ENCODE measurements at places on chromosomes 4 and X. TPM values are rescaled to one million over a fixed set of nuclear protein-coding genes. Genes with fewer than 3 reads are reported as not detected.

DNA sequence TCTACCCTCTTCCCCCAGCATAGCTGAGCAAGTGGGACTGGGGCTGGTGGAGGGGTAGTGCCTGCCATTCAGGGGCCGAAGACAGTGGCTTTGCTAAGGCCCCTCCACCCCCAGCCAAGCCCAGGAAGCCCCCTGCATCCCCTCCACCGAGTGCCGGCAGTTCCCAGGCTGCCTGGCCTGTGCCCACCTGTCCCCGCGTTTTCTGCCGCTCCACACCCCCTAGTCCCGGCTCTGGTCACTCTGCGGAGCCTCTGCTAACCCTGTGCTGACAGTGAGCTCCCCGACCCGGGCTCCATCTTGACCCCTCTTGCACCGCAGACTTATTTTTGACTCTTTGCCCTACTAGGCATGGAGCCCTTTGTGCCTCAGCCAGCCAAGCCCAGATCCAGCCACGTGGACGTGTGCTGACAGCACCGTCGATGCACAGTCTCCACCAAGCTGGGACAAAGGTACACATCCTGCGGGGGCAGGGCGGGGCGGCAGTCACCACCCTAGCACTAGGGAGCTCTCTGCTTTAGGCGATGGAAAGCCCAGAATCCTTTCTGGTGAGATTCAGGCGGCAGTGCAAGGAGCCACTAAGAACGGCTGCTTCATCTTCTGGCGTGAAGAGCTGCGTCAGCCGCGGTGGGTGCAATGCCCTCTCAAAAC, 96.6 kb downstream of the PHKA2 start:
- no peaks in the 10 kb centered on the region for H3K36me3 ChIP-seq
- no peaks in the 10 kb centered on the region for H3K27me3 ChIP-seq
- peak overlapping the region; percentile 87 for H3K27ac ChIP-seq
- H3K4me3 ChIP-seq, result no peak overlapping the region
- DNase-seq, result no peak
- H3K4me1 ChIP-seq, result no peaks in the 10 kb centered on the region

GRCh38 chrX:24646745-24647182, 383 bp downstream of the PCYT1B start:
- peak overlapping the region; percentile 33 for H3K4me3 ChIP-seq
- H3K36me3 ChIP-seq, result no peaks in the 10 kb centered on the region
- H3K27me3 ChIP-seq, result no peaks in the 10 kb centered on the region
- H3K4me1 ChIP-seq, result no peaks in the 10 kb centered on the region

DNA sequence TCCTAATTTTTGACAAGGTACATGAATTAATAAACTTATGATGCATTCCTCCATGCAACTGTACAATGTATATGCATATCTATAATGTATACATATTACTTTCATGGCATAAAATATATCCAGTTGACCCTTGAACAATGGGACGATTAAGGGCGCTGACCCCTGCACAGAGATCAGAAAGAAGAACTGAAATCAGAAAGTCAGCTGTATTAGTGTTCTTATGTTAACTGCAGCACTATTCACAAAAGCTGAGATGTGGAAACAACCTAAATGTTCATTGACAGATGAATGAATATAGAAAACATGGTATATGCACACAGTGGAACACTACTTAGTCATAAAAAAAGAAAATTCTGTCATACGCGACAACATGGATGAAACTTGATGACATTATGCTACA, 457.1 kb downstream of the GBA3 start:
- H3K27ac ChIP-seq, result no peak overlapping the region
- H3K27me3 ChIP-seq, result no peaks in the 10 kb centered on the region
- H3K4me3 ChIP-seq, result no peak overlapping the region
- no peaks in the 10 kb centered on the region for H3K36me3 ChIP-seq
- no peaks in the 10 kb centered on the region for H3K4me1 ChIP-seq
- DNase-seq, result no peak

TLR6 gene
- total RNA-seq, result 3.1 TPM

DNA sequence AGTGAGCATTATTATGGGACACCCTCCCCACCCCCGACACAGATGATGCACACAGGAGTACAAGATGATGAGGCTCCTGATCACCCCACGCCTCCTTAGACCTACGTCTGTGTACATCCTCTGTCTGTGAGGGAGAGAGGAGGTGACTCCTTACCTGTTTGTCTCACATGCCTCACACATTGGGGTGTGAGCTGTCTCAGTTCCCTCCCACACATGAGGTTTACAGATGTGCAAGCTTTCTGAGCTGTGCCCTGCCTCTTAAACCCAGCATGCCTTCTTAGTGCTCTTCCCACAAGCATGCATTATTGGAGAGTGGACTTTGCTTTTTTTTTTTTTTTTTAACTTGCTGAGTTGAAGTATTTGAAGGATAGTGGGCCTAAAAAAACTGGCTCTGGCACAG, 76.7 kb downstream of the CLCN5 start:
- H3K27ac ChIP-seq, result no peak overlapping the region
- H3K27me3 ChIP-seq, result no peaks in the 10 kb centered on the region
- H3K4me1 ChIP-seq, result no peaks in the 10 kb centered on the region
- H3K4me3 ChIP-seq, result no peak overlapping the region
- no peak for DNase-seq

- no peak for DNase-seq
- H3K27ac ChIP-seq, result no peak overlapping the region
- no peaks in the 10 kb centered on the region for H3K4me1 ChIP-seq
- no peak overlapping the region for H3K4me3 ChIP-seq
- no peaks in the 10 kb centered on the region for H3K36me3 ChIP-seq
Measured at GRCh38 chr4:6688879-6689505, 4.7 kb upstream of the S100P start.

- H3K4me3 ChIP-seq, result no peak overlapping the region
- H3K4me1 ChIP-seq, result no peaks in the 10 kb centered on the region
- H3K27ac ChIP-seq, result no peak overlapping the region
- no peaks in the 10 kb centered on the region for H3K36me3 ChIP-seq
- DNase-seq, result no peak
Measured at GRCh38 chrX:9609499-9609898, 144.6 kb downstream of the TBL1X start.

GRCh38 chrX:6732101-6732500, 197.2 kb upstream of the VCX3A start:
- no peaks in the 10 kb centered on the region for H3K4me1 ChIP-seq
- no peak overlapping the region for H3K27ac ChIP-seq
- no peak for DNase-seq
- H3K4me3 ChIP-seq, result no peak overlapping the region

DNA sequence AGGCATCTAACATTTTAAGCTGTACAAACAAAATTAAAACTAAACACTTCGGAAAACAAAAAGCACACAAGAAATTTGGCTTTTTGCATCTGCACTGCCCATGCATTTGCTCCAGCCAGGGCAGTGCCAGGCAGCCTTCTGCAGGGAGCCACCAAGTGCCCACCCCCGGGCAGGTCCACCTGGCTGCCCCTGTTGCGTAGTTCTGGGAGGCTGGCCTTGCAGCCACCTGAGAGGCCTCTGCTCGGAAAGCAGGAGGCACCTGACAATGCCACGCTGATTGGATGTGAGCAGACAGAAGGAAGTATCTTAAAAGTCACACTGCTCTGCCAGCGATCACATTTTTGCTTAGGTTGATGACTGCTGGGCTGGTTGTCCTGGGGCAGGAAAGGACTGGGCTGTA, 3.5 kb downstream of the TMEM271 start:
- peaks cover 6% of the 10 kb centered on the region for H3K27me3 ChIP-seq
- no peak for DNase-seq
- no peak overlapping the region for H3K4me3 ChIP-seq
- no peaks in the 10 kb centered on the region for H3K4me1 ChIP-seq

DNA sequence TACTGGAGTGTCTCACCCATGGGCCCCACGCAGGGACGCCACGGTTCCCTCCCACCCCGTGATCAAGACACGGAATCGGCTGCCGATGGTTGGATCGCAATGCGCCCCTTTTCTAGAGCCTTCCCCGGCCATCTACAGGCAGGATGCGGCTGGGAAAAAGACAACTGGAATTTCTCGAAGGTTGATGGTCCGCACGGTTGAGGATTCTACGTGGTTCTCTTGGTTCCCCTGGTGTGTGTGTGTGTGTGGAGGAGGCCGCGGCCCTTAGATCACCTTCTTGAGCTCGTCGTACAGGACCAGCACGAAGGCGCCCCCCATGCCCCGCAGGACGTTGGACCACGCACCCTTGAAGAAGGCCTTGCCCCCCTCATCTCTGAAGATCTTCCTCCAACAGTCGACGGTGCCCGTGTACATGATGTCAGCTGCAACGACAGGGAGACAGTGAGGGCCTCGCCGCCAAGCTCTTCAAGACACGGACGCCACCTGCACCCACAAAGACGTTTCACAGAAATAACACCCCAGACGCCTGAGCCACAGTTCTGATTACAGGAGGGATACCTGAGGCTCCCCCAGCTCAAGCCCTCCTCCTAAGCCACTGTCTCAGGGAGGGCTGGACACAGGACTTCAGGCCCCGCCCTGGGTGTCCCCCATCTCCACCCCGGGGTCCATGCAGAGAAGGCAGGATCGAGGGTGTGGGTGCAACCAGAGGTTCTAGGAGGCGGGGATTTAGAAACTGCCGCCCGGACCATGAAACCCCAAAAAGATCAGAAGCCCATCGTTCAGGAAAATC, 5.4 kb downstream of the SLC25A6 start:
- no peak overlapping the region for H3K27ac ChIP-seq

SLC38A5 gene
- total RNA-seq, result 1.8 TPM

COQ2 gene
- 12.9 TPM for total RNA-seq

KLF8 gene
- total RNA-seq, result 18.4 TPM

Measured in uterus (tissue), 4 donors.